AG09309 (cell line): ENCODE measurements at places on chromosomes 5 and 9.

DNA sequence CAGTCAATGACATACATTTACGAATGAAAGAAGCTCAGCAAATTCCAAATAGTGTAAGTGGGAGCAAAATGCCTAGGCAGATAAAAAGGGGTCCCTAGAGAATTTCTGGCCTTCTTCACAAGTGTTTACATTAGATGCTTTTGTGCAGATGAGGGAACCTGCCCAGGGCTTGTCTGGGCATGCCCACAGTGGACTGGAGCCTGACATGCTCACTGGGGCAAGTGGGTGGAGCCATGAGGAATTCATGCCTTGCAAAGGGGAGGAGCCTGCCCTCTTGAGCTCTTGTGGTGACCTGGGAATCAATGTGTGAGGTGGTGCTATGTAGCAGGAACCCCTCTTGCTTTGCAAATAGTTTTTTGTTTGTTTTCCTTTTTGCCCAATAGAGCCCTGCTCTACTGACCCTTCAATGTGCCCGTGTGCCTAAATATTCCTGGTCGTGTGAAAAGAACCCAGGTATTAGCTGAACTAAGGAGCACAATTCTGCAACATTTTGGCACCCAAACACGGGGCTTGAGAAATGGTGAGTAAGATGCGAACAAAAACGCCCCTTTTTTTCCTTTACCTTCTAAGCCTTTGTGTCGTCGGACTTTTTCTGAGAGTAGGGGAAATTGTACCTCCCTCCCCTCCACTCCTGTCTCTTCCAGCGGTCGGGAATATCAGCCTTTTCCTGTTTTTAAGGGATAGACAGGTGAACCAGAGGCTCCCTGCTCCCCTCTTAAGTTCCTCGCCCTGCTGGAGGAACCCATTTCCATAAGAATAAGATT, 433.8 kb upstream of the CDH9 start:
- peak; percentile 4 for DNase-seq

DNA sequence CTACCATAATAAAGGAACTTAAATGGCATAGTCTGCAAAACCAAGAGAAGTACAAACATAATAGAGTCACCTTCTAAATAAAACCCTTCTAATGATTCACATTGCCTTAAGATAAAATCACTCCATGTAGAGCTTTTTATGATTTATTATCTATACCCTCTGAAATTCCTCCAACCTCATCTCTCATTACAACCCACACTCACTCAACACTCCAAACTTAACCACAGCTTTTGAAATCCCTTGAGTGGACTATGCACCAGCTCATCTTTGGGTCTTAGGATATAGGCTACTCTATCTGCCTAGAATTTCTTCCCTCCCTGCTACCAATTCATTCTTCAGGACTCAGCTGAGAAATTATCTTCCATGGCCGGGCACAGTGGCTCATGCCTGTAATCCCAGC, 122.5 kb downstream of the CETN3 start:
- DNase-seq, result no peak

GRCh38 chr5:8864053-8864452, 681.8 kb downstream of the SEMA5A start:
- DNase-seq, result no peak

- no peak for DNase-seq
These were observed 5.7 kb downstream of the STK10 start for GRCh38 chr5:172182291-172182690.

DNA sequence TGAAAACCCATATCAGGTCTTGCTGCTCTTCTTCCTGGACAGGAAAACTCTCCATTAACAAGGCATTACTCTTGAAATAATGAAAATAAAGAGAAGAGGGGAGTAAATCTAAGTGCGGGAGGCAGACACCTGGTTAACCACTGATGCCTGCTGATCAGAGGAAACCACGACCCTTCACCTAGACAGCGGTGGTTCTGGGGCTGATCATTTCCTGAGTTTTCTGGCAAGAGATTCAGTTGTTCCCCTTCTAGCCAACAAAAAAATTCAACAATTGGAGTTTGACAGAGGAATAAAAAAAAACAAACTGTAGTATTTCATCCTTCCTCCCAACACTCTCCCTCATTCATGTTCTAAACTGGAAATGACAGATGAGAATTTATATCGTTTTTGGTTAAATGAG, 3.0 kb downstream of the RLN2 start:
- DNase-seq, result no peak

GRCh38 chr5:148020257-148020988, 43.4 kb upstream of the SPINK5 start:
- no peak for DNase-seq

- no peak for DNase-seq
These were observed 164.5 kb downstream of the SPATA31D1 start for GRCh38 chr9:82153032-82153431.

GRCh38 chr9:34177593-34178435, 1.0 kb upstream of the UBAP1 start:
- DNase-seq, result no peak

- DNase-seq, result no peak
These were observed 38.4 kb upstream of the HAND1 start for GRCh38 chr5:154516475-154516874.

DNA sequence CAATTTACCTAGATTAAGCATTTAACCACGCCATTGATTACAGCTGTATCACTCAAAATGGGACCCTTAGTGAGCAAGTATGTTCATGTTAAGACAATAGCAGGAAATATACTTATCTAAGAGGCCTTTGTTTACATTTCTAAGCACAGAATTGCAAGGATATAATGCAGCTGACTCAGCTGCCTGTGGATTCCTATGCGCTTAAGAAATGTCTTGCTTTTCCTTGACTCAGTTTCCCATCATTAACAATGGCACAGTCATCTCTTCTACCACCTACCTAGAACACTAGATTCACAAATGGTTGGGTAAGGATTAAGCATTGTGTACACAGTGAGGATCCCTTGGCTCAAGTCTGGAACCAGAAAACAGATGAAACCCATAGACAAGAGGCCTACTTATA, 163.8 kb downstream of the TSSK1B start:
- no peak for DNase-seq

- no peak for DNase-seq
These were observed 243.0 kb upstream of the PTGER4 start for GRCh38 chr5:40436535-40437237.

DNA sequence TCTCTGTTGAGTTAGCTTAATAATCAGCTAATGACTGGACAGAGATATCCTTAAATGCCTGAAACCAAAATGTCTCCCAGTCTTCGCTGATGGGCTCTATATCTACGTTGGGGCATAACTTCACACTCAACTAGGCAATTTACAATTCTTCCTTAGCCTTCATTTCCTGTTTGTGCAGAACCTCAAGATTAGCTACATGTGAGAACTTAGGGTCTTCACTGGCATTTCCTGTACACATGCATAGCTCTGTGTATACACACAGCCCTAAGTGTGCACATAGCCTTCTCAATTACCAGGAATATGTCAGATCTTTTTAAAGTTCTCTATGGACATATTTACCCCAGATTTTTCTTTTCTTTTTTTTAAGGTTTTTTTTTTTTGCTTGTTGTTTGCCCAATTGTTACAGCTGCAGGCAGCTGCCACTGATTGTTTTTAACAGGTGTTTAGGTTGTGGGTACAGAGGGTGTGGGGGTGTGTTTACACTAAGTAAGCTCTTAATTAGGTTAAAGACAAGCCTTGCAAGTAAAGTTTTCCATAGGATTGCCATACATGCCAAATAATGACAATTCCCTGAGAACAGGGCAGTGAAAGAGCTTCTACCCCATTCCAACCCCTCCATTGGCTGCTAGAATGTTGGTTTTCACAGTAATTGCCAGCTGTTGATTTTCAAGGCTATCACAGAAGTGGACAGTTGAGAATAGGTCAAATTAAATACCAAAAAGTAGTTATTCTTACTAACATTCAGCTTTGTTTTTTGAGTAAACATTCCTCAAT, 441.0 kb downstream of the TLE4 start:
- DNase-seq, result no peak

DNA sequence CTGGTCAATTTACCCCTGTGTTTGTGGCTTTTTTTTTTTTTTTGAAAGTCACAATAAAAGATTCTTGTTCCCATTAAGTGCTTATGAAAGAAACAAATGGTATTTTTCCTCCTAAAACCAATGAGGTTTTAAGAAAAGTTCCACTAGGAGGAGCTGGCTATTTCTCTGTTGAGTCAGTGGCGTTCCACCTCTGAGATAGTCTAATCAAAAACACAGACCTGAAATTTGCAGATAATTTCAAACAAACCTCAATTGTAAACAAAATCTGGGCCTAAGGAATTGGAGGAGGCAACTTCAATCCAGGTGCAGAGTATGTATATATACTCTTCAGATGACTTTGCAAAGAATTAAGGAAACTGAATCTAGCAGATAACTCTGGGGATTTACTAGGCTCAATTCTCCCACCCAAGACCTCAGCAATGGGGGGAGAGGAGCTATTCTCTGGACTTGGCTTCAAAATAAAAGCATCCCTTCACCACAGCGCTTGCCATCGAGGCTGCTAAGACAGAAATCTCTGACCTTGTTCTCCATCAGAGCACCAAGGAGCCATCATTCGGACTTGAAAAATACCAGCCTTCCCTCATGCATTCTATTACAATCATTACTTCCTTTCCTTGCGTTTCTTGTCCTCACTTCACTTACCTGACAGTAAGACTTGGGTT, 52.4 kb downstream of the FANCC start:
- peak; percentile 13 for DNase-seq
